Fibroblast of lung (primary cell): ENCODE measurements at places on chromosomes 11 and 22. TPM values are rescaled to one million over a fixed set of nuclear protein-coding genes. Genes with fewer than 3 reads are reported as not detected.
A peak's percentile ranks its signal among the peaks of the same experiment; 100 is the strongest.

DNA sequence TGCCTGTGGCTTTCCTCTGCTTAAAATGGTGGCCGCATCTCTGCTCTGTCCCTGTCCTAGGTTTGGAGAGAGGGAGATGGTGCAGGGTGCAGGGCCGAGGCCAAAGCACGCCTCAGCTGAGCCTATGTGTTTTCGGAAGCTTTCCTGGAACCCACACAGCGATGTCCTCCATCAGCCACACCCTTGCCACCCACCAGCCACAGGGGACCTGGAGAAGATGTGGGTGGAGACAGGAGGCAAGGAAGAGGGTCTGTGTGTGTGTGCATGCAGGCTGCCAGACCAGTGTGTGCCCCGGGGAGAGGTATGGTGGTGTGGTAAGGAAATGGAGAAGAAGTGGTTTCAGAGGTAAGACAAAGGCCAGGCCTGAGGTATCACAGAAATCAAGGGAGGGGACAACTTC, 155.7 kb downstream of the TBC1D22A start:
- H3K27me3 ChIP-seq = no peaks in the 10 kb centered on the region
- no peak overlapping the region for H3K4me3 ChIP-seq
- peaks cover 2% of the 10 kb centered on the region for H3K36me3 ChIP-seq
- H3K4me1 ChIP-seq = no peaks in the 10 kb centered on the region
- DNase-seq = no peak

DNA sequence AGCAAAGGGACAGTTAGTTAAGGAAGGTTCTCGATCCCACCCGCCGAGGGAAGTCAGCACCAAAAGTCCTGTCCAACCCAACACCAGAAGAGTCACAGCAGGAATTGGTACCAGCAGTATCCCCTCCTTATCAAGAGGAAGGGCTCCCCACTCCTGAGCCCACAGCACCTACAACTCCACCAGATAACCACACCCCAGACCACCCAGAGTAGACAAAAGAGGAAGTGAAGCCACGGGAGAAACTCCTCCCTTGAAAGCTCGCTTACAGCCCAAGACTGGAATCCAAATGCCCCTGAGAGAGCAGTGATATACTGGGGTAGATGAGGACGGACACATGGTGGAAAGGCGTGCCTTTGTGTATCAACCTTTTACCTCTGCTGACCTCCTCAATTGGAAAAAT, 7.3 kb upstream of the CD5 start:
- no peak overlapping the region for H3K4me3 ChIP-seq
- no peaks in the 10 kb centered on the region for H3K27me3 ChIP-seq
- no peak for DNase-seq
- no peaks in the 10 kb centered on the region for H3K36me3 ChIP-seq

DNA sequence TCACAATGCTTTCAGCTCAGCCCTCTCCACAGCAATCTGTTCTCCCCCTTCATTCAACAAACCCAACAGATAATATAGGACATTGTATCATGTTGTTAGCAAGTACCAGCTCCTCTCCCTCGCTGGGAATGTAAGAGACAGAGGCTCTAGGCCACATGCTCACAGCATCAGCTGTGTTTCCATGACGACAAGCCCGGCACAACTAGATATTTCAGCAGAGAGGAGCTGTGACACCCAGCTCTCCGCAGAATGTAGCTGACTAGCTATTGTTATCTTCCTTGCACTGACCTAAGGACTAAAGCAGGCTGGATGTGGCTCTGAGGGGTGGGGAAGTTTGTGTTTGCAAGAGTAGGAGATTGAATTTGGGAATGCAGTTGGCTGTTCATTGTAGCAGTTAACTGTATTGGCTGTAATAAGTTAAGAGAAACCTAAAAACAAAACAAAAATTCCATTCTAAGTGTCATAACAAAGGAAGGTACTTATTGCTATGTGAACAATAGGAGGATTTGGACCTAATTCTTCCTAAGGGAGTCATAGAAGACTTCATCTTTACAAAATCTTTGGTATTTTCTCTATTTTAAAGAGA, 28.0 kb upstream of the RRAS2 start:
- H3K4me1 ChIP-seq = peaks cover 5% of the 10 kb centered on the region
- no peaks in the 10 kb centered on the region for H3K27me3 ChIP-seq
- peak; percentile 84 for DNase-seq
- no peaks in the 10 kb centered on the region for H3K36me3 ChIP-seq
- H3K27ac ChIP-seq = no peak overlapping the region
- no peak overlapping the region for H3K4me3 ChIP-seq

GRCh38 chr11:28696591-28696990, 588.4 kb downstream of the METTL15 start:
- no peaks in the 10 kb centered on the region for H3K27me3 ChIP-seq
- H3K36me3 ChIP-seq = no peaks in the 10 kb centered on the region
- H3K27ac ChIP-seq = no peak overlapping the region
- DNase-seq = no peak
- no peak overlapping the region for H3K4me3 ChIP-seq
- H3K4me1 ChIP-seq = no peaks in the 10 kb centered on the region

ZP1 gene
- 0.62 TPM in 1 of 2 replicates, not detected in the other for polyA plus RNA-seq

SCARF2 gene
- polyA plus RNA-seq = 8.1 and 10.6 TPM in 2 replicates

BACE1-AS gene
- polyA plus RNA-seq = 3.9 and 4.2 TPM in 2 replicates

NXPE1 gene
- polyA plus RNA-seq = not detected in 2 replicates

OR52I2 gene
- not detected in 2 replicates for polyA plus RNA-seq

C1QTNF5 gene
- polyA plus RNA-seq = 13.4 and 13.6 TPM in 2 replicates
